ENCODE measurements at places on chromosomes 2 and 18. TPM values are rescaled to one million over a fixed set of nuclear protein-coding genes. Genes with fewer than 3 reads are reported as not detected.

Gene SERPINB4
- not detected for total RNA-seq

Gene HRH4
- not detected for total RNA-seq

Gene UBE2F
- 31.2 TPM for total RNA-seq

Gene LRRC30
- total RNA-seq = not detected

Gene TTC27
- total RNA-seq = 14.7 TPM

Gene EGR4
- total RNA-seq = under 0.01 TPM

Gene IL1R2
- total RNA-seq = 0.22 TPM

Gene HES6
- 1.5 TPM for total RNA-seq

Gene PUM2
- 41.1 TPM for total RNA-seq

Gene IL37
- not detected for total RNA-seq

Gene ANKAR
- total RNA-seq = 4.1 TPM

Gene EDAR
- total RNA-seq = not detected

Measured in lung microvascular endothelial cell (primary cell).